Thoracic aorta (tissue), 2 donors: ENCODE measurements at places on chromosomes 3 and 15. TPM values are rescaled to one million over a fixed set of nuclear protein-coding genes. Genes with fewer than 3 reads are reported as not detected.
A peak's percentile ranks its signal among the peaks of the same experiment; 100 is the strongest.

The SAMMSON gene
- 25.3 TPM for total RNA-seq

The SYNPR gene
- total RNA-seq: not detected

The RLBP1 gene
- not detected for total RNA-seq

The CCDC14 gene
- 38.8 TPM for total RNA-seq

The RYR3 gene
- total RNA-seq: 9.9 TPM

The EOMES gene
- total RNA-seq: 0.63 TPM

The OCA2 gene
- total RNA-seq: 8.0 TPM

The RFTN1 gene
- total RNA-seq: 108 TPM

The PFKFB4 gene
- total RNA-seq: 8.5 TPM

- no peak for DNase-seq
These were observed 113.8 kb downstream of the AKAP13 start for GRCh38 chr15:85494048-85494777.

- no peak for DNase-seq
These were observed 6.8 kb upstream of the NCKIPSD start for GRCh38 chr3:48692551-48692950.

GRCh38 chr15:89129123-89129815 is 41.0 kb downstream of the ABHD2 start:
- no peak for DNase-seq

GRCh38 chr3:114308830-114309229 is 15.0 kb downstream of the TIGIT start:
- DNase-seq: no peak

DNA sequence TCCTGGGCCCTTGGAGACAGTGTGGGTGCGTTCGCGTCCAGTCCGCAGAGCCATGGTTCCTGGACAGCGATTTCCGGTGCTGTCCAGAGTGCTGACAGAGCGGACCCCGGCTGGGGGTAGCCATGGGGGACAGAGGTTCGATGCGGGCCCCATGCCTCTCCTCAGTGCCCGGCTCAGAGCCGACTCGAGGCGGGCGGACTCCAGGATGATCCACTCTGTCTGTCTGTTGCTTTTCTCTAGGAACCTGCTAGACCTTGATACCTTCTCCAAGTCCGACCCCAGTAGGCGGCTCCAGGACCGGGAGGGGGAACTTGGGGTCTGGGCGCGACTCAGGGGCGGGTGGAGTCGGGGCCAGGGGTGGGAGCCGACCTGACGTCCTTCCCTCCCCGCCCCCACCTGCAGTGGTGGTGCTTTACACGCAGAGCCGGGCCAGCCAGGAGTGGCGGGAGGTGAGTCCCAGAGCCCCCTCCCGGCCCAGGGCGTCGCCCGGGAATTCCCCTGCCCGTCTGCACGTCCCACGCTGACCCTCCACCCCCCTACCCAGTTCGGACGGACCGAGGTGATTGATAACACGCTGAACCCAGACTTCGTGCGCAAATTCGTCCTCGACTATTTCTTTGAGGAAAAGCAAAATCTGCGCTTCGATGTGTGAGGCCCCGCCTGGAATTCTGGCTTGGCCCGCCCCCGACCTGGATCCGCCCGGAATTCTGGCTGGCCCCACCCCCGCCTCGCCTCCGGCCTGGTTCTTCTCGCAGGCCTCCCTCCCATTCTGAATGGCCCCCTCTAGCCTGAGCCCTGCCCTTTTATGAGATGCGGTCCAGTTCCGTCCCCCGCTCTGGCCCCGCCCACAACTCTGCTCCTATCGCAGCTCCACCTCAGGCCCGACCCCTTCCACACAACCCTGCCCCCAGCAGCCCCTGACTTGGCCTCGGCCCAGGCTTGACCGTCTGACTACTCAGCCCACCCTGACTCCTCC is 1.0 kb downstream of the CPNE9 start:
- no peak for DNase-seq

DNA sequence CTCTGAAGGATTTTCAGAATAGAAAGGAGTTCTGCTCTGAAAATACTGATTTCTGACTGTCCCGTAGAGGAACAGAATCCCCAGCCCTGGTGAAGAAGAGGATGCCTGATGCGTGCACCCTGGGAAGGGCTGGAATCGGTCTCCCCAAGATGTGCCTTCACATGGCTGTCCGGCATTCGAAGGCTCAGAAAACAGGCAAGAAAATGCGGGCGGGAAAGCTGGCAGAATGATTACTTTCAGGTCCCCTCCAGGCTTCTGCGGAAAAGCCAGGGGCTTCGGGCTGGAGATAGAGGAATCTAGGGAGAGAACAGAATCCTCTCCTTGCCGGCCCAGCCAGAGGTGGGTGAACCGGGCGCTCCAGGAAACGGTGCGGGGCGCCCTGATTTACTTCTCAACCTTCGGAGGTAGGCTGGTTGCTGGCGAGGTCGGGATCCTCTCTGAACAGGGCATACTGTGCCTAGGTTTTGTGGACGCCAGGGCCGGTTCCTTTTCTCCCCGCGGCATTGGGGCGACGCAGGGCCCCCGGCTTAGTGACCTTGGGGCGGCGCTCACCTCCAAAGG is 2.5 kb downstream of the FOXL2NB start:
- DNase-seq: no peak

DNA sequence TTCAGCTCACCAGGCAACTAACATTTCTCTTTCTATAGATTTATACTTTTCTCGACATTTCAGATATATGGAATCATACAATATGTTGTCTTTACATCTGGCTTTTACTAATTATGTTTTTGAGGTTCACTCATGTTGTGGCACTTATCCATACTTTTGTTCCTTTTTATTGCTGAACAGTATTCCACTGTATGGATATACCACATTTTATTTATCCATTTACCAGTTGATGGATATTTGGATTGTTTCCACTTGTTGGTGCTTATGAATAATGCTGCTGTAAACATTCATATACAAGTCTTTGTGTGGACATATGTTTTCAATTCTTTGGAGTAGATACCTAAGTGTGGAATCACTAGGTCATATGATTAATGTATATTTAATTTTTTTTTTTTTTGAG is 97.2 kb downstream of the LEKR1 start:
- no peak for DNase-seq

GRCh38 chr3:4447295-4447999 is 19.6 kb downstream of the SUMF1 start:
- DNase-seq: no peak

DNA sequence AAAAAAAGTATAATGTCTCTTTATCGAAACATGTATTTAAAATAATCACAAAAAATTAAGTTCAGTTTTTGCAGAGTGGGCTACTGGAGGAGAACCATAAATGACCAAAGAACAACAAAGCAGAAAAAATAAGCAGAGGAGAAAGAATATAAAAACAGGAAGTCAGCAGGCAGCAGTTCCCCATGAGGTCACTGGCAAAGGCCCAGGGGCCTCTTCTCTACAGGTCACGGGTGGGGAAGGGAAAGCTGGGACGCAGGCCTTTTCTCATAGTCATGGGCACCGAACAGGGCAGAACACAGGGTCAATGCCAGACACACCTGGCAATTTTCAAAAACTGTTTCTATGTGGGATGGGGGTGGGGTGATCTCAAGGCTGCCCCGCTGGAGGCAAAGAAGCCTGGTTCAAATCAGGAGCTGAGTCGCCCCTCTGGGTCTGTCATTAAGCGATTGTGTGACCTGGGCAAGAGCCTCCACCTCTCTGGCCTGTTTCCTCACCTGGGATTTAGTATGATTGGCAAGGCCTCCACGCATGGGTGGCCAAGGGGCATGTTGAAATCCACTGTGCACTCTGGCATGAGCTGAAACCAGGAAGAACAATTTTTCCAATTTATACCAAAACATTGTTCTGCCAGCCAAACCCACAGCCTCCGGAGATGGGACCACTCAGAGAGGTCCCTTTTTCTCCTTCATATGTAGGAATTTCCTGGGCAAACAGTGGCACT is 43.8 kb upstream of the UACA start:
- no peak for DNase-seq

GRCh38 chr15:67967871-67968431 is 86.2 kb upstream of the PIAS1 start:
- DNase-seq: peak; percentile 52

DNA sequence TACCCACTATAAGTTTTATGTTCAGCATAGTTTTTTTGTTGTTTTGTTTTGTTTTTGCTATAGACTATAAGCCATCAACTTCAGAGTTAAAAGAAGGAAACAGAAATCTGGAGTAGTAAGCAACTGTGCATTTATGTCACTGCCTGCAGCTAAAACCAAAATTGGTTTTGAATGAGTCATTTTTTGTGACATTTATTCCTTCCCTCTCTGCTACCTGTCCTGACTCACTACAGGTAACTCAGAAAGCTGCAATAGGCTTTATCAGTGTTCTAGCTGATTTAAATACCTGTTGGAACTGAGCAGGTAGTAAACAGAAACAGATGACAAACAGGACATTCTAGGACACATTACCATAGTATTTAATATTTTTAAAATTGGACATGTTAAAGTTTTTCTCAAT is 393.3 kb upstream of the WNT5A start:
- no peak for DNase-seq

GRCh38 chr3:123119802-123120201 is 53.0 kb downstream of the PDIA5 start:
- DNase-seq: no peak

GRCh38 chr3:151923901-151924300 is 50.5 kb downstream of the SUCNR1 start:
- DNase-seq: no peak

- DNase-seq: no peak
These were observed 106.5 kb downstream of the CHSY1 start for GRCh38 chr15:101145362-101145761.

- DNase-seq: no peak
These were observed 10.3 kb upstream of the ARID3B start for GRCh38 chr15:74530771-74531143.

DNA sequence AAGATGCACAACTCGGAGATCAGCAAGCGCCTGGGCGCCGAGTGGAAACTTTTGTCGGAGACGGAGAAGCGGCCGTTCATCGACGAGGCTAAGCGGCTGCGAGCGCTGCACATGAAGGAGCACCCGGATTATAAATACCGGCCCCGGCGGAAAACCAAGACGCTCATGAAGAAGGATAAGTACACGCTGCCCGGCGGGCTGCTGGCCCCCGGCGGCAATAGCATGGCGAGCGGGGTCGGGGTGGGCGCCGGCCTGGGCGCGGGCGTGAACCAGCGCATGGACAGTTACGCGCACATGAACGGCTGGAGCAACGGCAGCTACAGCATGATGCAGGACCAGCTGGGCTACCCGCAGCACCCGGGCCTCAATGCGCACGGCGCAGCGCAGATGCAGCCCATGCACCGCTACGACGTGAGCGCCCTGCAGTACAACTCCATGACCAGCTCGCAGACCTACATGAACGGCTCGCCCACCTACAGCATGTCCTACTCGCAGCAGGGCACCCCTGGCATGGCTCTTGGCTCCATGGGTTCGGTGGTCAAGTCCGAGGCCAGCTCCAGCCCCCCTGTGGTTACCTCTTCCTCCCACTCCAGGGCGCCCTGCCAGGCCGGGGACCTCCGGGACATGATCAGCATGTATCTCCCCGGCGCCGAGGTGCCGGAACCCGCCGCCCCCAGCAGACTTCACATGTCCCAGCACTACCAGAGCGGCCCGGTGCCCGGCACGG is 991 bp downstream of the SOX2 start:
- no peak for DNase-seq

- no peak for DNase-seq
These were observed 95.7 kb upstream of the AGTR1 start for GRCh38 chr3:148601766-148602685.

- DNase-seq: no peak
These were observed 707.8 kb upstream of the LMCD1 start for GRCh38 chr3:7793786-7794185.

- no peak for DNase-seq
These were observed 199.8 kb downstream of the WDR72 start for GRCh38 chr15:53559364-53560277.

DNA sequence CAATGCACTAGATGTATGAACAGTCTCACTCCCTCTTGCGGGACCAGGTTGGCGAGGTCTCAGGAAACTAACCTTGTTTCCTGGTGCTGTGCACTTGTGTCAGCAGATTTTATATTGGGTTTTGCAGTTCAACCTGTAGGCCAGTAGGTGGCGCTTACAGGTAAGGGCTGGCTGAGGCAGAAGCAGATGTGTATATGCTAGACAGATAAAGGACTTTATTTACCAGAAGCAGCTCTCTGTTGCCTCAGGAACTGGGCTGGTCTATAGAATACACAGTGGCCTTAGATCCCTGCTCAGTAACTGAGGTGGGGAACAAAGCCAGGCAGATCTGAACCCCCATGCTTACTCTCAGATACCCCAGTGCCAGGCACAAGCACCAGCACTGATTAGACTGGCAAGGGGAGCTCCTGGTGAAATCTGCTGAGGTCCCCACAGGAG is 296.8 kb downstream of the DOCK3 start:
- no peak for DNase-seq

DNA sequence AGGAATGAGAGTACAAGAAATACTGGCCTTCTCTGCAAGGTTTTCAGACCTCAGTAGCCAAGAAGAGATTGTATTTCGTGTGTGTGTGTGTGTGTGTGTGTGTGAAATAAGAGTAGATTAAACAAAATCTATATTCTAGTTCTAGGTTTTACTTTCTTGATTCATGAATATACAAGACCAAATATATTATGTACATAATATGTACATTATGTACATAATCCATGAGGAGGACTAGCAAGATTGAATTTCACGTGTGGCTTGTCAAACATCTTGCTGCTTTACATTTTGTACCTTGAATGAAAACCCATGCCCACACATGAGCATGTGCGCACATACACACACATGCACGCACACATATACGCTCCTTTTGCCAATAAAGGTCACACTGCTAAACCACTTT is 18.2 kb upstream of the STT3B start:
- no peak for DNase-seq

DNA sequence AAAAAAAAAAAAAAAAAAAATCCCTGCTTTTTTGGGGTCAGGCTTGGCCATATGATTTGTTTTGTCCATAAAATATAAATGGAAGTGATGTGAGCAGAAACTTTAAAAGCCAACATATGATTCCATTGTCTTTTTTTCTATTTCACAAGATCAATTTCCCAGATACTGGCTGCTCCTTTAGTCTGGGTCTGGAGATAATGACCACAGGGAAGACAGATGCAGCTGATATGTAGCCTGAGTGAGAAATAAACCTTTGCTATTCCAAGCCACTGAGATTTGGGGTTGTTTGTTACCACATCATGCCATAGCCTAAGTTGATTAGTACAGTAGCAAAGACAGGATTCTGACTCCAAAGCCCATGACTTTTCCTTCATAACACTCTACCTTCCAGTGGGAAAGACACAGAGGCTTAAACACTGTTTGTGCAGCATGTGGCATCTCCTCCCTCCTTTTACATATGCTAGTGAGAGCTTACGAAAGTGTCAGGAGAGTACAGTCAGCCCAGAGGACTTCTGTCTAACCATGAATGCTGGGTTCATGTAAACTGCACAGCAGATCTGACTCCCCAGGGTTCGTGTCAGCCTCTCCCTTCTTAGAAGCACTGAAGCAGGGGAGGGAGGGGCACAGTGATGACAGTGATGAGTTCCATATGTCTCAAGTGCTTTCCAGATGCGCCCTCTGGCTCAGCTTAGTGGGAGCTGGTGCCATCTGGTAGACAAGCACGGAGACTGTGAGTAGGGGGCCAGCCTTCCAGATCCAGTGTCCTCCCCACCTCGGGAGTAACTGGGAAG is 36.7 kb upstream of the SLC7A14 start:
- no peak for DNase-seq

GRCh38 chr15:83978588-83978987 is 257.0 kb upstream of the GOLGA6L4 start:
- no peak for DNase-seq
